ENCODE measurements at places on chromosomes 5 and 9.

DNA sequence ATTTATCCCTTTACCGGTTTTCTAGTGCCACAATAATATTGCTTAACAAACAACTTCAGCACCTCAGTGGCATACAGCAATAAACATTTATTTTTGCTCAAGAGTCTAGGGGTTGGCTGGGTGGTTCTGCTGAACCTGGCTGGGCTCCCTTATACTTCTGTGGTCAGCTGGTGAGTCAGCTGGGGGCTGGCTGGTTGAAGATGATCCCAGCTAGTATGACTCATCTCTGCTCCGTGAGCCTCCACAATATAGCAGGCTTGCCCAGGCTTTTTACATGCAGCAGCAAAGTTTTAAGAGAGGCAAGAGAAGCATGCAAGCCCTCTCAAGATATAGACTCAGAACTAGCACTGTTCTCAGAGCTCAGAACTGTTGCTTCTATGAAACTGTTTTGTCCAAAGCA lies 523.5 kb upstream of the CLINT1 start:
- no peak for DNase-seq

DNA sequence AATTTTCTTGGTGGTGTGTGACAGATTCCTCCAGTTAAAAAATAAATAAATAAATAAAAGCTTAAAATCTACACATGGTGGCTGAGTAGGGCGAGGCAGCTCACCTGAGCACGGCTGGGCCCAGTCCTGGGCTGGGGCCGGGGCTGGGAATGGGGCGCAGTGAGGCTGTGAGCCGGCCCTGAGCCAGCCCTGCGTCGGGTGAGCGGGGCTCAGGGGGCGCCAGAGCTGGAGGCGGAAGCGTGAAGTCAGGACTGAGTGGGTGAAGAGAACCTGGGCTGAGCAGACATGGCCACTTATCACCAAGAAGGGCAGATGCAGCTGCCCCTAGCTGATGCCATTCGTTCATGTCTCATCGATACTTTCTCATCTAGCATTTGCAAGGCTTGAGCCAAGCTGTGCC lies 22.8 kb upstream of the DTWD2 start:
- DNase-seq: no peak

DNA sequence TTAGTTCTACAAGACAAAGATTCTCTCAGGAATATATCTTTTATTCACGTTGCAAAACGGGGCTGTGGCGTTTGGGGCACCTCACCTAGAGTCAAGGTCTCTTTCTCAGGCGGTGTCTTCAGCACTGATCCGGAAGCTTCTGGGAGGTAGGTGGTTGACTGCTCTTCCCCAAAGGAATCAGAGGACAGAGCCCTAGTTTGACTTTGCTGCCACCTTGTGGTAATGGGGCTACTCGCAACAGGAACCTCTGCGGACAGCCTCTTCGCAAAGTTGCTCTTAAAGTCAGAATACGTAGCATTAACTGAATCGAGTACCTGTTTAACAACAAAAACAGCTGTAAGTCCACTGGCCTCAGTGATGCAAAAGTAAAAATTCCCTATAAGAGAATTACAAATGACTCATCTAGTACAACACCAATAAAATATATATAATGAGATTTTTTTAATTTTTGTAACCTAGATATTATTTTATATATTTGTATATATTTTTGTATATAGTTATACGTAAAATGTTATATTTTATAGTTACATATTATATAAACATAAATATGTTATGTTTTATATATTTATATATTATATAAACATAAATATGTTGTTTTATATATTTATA lies 13.3 kb upstream of the GPX8 start:
- DNase-seq: peak; percentile 90

- DNase-seq: no peak
Measured at GRCh38 chr5:179610903-179611265, 12.6 kb downstream of the HNRNPH1 start.

GRCh38 chr5:151892393-151892792 lies 32.3 kb downstream of the GLRA1 start:
- DNase-seq: no peak

DNA sequence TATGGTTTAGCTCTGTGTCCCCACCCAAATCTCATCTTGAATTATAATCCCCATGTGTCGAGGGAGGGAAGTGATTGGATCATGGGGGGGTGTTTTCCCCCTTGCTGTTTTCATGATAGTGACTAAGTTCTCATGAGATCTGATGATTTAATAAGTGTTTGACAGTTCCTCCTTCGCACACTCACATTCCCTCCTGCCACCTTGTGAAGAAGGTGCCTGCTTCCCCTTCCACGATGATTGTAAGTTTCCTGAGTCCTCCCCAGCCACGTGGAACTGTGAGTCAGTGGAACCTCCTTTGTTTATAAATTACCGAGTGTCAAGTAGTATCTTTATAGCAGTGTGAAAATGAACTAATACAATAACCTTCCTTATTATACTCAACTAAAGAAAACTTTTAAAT lies 24.3 kb upstream of the TEX10 start:
- DNase-seq: no peak

GRCh38 chr5:26681861-26682260 lies 356.5 kb downstream of the CDH9 start:
- DNase-seq: no peak

DNA sequence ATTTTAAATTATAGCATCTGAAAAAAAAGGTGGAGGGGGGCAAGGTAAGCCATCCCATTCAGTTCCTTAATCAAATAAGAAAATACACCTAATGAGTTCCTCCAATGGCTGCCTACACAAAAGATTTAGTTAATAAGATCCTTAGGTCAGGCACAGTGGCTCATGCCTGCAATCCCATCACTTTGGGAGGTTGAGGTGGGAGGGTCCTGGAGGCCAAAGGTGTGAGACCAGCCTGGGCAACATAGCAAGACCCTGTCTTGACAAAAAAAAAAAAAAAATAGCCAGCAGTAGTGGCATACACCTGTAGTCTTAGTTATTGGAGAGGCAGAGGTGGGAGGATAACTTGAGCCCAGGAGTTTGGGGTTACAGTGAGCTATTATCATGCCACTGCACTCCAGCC lies 78.4 kb downstream of the ST8SIA4 start:
- no peak for DNase-seq

DNA sequence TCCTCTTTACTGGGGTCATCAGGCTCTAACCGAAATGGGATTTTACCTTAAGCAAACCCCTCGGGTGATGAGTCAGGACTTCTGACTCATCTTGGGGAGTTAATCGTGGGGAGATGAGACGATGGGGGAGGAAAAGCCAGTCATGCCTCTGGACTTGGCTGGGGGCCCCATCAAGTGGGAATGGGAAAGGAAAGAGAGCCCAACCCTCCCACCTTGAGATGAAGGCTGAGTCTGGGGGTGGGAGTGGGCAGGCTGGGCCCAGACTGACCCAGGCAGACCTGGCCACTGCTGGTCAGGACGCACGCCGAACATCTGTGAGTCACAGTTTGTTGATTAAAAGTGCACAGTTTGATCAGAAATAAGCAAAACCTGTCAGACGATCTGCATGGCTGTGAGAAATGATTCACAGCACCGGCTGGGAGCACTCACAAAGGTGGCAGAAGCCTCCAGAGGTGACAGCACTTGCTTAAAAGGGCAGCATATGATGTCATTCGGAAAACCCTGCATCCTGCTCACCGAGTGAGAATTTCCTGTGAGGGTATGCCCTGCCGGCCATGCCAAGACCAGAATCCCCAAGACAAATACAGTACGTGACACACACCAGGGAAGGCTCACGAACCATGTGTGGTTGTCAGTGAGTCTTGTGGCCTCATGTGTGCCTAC lies 50.0 kb upstream of the SLC25A51 start:
- no peak for DNase-seq

GRCh38 chr9:20028192-20028848 lies 239.5 kb upstream of the SLC24A2 start:
- peak; percentile 78 for DNase-seq

- DNase-seq: no peak
Measured at GRCh38 chr9:15420796-15421195, 1.9 kb upstream of the SNAPC3 start.
